ENCODE measurements at places on chromosomes 16 and 17.
A peak's percentile ranks its signal among the peaks of the same experiment; 100 is the strongest.

DNA sequence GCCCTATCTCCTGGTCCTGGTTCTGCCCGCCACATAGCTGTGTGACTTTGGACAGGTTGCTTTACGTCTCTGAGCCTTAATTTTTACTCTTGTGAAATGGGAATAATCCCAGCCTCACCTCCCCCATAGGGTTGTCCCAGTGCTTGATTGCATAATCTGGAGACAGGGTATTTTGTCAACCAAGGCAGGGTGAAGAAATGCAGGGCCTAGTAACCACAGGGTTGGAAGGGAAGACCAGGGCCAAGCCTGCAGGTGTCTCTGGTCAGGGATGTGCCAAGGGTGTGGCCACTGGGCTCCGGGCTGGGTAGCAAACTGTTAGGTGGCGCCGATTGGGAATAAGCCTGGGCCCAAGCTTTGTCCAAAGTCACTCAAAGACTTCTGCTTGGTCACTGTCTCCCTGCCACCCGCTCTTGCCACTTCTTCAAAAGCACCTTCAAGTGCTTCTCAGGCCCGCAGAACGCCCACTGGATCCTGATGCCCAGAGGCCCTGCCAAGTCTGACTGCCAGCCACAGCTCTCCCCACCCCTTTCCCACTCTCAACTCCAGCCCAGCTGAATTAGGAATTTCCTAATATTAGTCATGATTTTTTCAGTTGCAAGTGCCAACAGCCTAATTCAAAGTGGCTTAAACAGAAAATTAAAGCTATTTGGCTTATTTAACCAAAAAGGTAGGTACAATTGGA is 20.6 kb upstream of the COL1A1 start:
- DNase-seq, result no peak

DNA sequence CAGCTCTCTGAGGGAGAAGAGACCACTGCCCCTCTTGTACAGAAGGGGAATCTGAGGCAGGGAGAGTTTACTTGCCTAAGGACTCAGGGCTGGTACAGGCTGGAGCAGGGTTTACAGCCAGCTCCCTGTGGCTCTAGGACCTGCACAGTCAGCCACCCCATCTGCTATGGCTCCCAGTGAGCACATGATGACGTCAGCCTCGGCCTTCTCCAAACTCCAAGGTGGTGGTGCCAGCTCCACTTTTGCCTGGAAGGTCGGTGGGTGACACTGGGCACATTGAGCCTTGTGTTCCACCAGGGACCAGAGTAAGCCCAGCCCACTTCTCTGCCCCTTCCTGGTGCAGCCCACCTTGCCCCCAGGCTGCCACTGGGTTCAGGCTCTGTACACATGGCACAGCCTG is 202.2 kb downstream of the ENGASE start:
- no peak for DNase-seq

GRCh38 chr16:47983999-47984580 is 171.7 kb downstream of the ABCC12 start:
- no peak for DNase-seq

GRCh38 chr17:72978593-72979218 is 113.8 kb downstream of the SLC39A11 start:
- DNase-seq, result no peak

- no peak for DNase-seq
Observed at GRCh38 chr17:47210779-47211178, 1.6 kb downstream of the MYL4 start.

GRCh38 chr17:34276826-34277225 is 6.8 kb downstream of the CCL7 start:
- DNase-seq, result no peak

DNA sequence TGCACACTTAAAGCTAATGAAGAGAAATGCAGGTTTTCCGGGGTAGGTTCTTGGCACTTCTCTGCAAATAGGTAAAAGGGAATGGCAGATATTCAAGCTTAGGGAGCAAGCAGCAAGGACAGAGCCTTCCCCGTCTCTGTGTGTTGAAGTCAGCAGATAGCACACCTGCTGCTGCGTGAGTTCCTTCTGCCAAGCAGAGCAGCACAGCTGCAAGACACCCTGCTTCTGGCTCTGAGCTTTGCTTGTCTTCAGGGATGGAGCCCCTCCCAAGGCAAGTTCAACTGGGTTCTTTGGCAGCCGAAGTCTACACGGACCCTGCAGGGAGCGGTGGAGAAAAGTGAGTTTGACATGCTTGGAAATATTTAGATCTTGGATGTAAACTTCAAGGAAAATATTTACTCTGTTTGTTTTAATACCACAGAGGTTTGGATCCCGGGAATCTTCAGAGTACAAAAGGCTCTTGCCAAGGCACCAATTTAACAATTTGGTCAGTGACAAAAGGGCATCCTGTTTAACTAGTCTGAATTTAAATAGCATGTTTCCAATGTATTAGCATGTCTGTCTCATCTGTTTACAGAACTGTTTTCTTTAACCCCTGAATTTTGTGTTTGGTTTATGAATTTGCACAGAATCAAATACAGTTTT is 113.4 kb upstream of the KCNJ16 start:
- DNase-seq, result no peak

GRCh38 chr16:6771956-6772355 is 560.7 kb upstream of the RBFOX1 start:
- DNase-seq, result no peak

DNA sequence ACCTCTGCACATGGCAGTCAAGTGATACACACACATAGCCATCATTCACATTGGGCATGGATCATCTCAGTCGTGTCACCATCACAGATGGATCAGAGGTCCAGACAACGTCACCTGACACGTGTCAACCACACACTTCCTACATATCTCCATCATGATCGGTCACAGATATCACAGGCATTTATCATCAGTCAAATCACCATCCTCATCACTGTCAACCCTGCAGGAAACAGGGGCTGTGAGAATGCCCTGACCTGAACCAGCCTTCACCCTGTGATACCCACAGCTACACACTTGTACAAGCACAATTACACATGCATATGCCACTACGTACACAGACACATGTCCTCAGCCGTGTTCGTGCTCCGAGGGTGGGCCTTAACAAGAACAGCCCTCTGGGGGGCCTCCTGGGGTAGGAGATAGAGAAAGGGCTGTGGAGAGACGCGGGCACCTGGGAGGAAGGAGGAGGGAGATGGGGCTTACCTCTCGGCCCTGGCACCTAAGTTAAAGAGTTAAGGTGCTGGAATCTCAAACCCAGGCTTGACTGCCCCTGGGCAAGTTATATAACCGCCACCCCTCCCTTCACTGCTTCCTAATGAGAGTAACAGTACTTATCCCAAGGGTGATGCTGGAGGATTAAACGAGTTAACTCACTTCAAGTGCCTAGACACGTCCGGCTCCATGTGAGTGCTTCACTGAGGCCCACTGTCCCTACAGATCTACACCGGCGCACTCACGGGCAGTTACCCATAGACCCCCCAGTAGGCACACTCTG is 1.1 kb downstream of the SLC12A4 start:
- no peak for DNase-seq

GRCh38 chr17:39402244-39402889 is 941 bp upstream of the FBXL20 start:
- peak; percentile 42 for DNase-seq

DNA sequence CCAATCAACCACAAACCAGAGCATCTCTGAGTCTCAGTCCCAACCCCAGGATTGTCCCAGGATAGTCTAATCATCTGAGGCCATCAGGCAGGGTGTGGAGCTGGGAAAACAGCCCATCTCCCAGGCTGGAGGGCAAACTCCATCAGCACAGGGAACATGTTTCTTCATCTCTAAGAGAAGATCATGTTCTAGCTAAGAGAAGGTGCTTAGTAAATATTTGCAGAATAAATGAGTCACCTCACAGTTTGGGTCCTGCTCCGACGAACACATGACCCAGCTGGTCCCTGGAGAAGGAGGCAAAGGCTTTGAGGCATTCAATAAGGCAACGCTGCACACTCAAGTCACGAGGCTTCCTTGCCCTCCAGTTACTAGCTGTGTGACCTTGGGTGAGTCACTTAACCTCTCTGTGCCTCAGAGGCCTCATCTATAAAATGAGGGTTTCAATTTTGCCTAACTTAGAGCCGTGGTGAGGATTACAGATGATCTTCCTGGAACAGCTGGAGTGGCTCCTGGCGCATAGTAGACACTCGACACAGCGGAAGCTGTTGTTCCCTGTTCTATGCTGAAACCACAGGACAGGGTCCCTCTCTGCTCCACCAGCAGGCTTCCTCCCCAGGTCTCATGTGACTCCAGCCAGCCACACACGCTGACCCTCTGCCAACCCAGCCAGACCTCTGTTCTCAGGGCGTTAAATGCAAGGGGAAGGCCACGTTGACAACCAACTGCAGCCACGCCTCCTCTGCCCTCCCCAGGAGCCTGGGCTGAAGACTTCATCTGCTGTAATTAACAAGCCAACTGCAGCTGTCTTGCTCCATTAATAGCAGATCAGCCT is 10.3 kb upstream of the RPL38 start:
- no peak for DNase-seq

DNA sequence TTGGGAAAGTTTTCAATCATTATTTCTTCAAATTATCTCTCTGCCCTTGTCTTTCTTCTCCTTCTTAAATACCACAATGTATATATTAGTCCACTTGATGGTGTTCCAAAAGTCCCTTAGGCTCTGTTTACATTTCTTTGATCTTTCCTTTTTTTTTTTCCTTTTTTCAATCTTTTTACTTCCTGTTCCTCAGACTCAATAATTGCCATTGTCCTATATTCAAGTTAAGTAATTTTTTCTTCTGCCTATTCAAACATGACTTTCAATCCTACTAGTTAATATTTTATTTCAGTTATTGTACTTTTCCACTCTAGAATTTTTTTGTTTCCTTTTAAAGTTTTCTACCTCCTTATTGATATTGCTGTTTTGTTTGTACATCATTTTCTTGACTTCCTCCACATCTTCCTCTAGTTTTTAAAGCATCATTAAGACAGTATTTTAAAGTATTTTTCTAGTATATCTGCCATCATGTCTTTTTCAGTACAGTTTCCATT is 15.8 kb upstream of the UQCRC2 start:
- no peak for DNase-seq

GRCh38 chr16:52453644-52454043 is 93.3 kb downstream of the TOX3 start:
- no peak for DNase-seq

DNA sequence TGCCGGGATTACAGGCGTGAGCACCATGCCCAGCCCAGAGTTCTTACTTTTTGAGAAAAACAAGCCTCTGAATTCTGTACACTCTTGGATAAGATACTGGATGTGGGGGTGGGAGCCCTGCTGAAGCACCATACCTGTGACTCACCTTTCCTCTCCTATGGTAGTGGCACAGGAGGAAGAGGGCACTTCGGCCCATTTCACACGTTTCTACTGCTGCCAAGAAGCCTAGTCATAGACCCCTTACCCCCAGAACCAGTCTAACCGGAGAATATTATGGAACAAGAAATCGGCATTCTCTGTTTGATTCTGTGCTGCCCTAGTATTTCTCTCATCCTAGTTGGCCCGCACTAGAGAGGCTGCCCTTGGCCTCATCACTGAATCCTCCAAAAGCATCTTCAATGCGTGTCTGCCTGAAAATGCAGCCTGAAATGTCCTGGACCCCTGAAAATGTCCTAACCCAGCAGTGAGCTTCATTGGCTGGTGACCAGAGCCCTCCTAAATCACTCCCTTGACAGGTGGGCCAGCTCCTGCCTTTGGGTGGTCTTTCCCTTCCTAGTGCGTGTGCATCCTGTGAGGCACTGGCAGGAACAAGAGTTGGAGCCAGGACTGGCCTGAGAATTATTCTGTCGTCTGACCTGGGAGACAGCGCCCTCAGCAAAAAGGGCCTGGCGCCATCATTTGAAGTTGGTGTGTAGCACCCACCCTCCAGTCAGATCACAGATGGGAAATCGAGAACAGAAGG is 37.9 kb downstream of the NDEL1 start:
- DNase-seq, result no peak

GRCh38 chr17:4978726-4979125 is 8.7 kb downstream of the CAMTA2 start:
- no peak for DNase-seq

DNA sequence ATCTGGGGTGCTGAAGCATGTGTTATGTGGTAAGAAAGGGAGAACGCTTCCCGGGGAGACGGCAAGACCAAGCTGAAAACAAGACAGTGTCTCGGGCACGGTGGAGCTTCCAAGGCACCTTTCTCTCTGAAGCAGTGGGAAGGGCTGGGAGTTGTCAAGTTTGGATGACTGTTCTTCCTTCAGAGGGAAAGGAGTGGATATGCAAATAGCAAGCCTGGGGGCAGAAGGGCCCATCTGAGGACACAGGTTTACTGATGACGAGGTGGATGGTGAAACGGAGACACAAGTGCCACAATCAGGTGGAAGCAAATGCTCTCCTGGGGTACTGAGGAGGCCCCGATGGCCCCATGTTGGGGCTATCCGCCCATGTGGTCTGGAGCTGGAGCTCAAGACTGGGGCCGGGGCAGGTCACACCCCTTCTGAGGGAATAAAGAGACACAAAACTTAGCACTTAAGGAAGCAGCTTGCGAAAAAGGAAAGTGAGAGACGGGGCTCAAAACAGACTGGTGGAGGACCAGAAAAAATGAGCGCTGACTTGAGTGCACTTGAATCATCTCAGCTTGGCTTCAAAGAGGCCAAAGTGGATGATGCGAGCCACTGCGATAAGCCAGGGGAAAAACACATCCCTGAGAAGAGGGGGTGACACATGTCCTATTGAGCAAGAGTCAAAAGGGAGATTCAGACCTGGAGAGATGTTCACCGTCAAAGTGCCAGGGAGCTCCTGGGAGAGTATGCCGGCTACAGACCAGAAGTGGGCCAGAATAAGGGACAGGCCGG is 34.8 kb upstream of the MTSS2 start:
- DNase-seq, result no peak

DNA sequence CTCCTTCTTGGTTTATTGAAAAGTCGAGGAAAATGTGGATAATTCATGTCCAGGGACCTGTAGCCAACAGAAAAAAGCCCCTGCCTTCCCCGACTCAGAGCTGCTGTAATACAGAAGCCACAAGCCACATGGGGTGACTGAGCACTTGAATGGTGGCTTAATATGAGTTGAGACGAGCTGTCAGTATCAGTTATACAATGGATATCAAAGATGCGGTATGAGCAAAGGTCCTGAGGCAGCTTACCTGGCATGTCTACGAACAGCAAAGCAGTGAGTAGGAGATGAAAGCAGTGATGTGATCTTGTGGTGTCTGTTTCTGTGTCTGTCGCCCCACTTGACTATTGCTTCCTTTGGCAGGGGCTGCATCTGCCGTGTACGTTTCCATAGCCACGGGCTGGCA is 12.2 kb upstream of the RMI2 start:
- no peak for DNase-seq

- no peak for DNase-seq
Observed at GRCh38 chr17:58706351-58707140, 14.1 kb downstream of the RAD51C start.
